ENCODE measurements at places on chromosomes 6 and 20. TPM values are rescaled to one million over a fixed set of nuclear protein-coding genes. Genes with fewer than 3 reads are reported as not detected.

The NR2E1 gene
- total RNA-seq, result not detected

The ACTL10 gene
- total RNA-seq, result 1.9 TPM

The VWA7 gene
- total RNA-seq, result 0.12 TPM

The CAGE1 gene
- total RNA-seq, result 0.07 TPM

The CDSN gene
- not detected for total RNA-seq

The SLC12A5 gene
- total RNA-seq, result 0.35 TPM

The MAFB gene
- total RNA-seq, result 1.8 TPM

All from GM23338 (cell line).